ENCODE measurements at places on chromosomes 1 and 21.

- no peak for DNase-seq
Measured at GRCh38 chr21:34969423-34970166, 79.5 kb downstream of the RUNX1 start.

DNA sequence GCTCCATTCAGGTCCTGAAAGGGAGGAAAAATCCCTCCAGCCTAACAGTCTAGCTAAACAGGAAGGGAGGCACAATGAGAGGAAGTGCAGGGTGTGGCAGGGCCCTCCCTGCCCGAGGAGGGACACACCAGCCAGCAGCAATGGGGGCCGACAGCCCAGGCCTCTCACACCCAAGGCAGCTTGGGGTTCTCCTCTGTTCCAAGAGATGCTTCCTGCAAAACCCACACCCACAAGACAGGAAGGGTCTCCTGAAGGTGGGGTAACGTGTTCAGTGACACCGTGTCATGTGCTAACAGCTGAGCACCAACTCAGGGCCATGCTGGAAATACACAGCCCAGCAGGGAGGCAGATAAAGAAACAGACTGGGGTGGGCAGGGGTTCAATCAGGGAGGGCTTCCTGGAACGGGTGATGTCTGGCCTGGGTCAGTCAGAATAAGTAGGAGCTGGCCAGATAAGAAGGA, 10.2 kb downstream of the ECE1 start:
- DNase-seq, result no peak

DNA sequence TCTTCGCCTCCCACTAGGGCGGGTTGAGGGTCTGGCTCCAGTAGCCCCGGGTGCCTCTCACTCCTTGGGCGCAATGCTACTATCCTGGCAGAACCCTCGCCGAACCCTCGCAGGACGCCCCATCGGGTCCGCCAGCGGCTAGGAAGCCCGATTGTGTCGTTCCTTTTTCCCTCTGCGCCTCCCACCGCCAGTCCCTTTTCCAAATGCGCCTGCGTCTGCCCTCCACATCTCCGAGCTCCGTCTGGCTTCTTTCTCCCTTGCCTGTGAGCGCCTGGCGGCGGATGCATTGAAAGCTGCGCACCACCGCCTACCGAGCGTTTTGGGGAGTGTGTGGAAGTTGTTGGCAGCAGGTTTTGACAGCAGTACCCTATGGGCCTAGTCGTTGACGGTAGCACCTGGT, 1.0 kb upstream of the DIRAS3 start:
- DNase-seq, result no peak

GRCh38 chr1:6982860-6983259, 197.6 kb downstream of the CAMTA1 start:
- no peak for DNase-seq

GRCh38 chr1:150613061-150613920, 16.1 kb downstream of the ENSA start:
- peak; percentile 29 for DNase-seq

DNA sequence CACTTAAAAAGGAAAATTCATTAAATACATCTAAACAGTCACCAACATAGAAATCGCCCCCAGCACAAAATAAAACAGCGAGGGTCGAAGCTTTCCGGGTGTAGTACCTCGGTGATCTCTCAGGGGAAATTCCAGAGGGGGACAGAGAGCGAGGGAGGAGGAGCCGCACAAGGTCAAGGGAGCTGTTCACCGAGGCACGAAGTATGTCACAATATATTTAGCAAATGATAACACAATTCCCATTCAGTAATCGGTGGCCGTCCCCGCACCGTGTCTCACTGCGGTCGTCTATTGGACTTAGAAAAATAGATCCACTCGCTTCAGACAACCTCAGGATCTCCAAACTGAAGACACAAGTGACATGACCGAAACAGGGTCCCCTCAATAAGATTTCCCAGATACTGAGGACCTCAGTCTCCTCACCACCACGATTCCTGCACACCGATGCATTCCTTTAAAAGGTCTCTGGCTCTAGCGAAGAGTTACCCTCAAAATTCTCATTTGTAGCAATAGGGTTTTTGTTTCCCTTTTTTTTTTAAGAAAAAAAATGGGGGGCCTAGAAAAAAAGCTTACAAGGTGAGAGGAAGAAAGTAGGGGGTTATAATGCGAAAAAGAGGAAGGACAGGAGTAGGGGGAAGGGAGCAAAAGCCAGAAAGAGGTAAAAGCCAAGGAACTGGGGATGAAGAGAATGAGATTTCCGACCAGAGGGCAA, 1.1 kb downstream of the LPGAT1 start:
- DNase-seq, result no peak

DNA sequence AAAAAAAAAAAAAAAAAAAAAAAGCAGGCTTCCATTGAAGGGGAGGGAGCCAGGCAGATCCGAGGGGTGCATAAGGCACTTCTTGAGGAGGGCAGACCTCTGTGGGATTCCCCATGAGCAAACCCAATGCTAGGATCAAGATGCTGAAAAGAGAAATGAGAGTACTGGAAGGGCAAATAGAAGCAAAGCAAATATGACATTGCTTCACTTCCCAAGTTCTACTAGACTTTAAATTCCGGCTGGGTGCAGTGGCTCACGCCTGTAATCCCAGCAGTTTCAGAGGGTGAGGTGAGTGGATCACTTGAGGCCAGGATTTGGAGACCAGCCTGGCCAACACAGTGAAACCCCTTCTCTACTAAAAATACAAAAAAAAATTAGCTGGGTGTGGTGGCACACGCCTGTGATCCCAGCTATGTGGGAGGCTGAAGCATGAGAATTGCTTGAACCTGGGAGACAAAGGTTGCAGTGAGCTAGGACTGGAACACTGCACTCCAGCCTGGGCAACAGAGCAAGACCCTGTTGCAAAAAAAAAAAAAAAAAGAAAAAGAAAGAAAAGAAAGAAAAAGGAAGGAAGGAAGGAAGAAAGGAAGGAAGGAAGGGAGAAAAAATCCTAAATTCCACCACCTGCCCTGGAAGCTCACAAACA, 23.1 kb upstream of the PALMD start:
- no peak for DNase-seq

- DNase-seq, result no peak
Measured at GRCh38 chr1:929712-930632, 6.2 kb downstream of the SAMD11 start.

DNA sequence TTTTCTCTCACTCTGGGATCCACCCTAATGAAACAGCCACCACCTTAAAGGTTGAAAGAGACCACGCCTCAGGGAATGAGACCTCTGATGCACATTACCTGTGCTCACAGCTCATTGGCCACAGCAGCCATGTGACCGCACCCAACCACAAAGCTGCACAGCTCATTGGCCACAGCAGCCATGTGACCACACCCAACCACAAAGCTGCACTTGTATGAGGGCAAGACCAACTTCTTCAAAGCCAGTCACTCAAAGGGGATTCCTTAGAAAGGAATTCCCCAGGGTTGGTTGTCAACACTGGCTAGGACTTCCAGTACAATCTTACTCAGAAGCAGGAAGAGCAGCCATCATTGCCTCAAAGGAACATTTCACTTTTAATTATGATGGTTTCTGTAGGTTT, 43.6 kb upstream of the PDE9A start:
- DNase-seq, result peak; percentile 23

DNA sequence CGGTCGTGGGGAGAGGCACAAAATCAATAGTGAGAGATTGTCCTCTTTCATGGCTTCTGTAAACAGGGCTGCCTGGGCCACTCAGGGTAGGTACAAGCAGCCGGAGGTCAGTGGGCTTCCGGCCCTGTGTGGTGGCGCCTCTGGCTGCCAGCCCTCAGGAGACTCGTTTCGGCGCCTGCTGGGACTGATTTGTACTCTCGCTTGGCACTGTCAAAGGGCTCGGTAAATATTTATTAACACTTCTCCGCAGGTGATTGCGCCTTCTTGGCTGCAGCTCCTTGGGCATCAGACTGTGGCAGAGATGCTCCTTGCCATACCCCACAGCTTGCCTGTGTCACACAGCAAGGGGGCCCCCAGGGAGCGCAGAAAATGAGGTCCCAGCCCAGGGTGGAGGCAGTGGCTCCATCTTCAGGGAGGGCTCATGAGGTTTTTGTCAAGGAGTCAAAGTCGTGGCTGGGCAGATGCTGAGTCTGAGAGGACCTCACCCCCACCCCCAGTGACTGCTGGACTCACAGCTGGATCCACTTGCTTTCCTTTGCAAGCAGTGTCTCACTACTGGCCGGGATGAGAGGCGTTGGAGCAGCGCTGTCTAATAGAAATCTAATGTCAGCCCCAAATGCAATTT, 262.5 kb downstream of the GRIK3 start:
- no peak for DNase-seq

DNA sequence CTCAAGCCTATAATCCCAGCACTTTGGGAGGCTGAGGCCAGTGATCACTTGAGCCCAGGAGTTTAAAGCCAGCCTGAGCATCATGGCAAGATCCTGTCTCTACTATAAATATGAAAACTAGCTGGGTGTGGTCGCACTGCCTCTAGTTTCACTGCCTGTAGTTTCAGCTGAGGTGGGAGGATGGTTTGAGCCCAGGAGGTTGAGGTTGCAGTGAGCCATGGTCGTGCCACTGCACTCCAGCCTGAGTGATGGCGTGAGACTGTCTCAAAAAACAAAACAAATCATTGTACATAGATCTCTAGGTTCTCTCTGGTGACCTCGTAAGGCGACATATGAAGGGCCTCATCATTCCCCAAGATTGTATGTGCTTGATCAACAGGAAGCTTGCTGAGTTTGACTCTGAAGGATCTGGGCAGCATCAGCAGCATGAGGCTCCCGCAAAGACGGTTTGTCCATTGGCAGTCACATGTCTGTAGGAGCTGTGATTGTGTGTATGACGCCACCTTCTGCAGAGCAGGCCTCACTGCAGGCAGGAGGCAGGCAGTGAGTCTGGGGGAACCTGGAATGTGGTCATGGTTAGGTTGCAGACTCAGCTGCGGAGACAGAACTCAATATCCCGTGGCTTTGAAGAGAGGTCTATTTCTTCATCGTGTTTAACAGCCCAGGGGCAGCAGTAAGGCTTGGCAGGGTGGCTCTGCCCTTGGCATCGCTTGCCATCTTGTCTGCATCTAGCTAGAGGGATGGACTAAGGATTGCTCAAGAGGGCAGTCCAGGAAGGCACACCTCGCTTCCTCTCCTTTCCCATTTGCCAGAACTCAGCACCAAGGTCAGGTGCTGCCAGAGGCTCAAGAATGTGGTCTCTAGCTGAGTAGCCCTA, 14.0 kb downstream of the ATP5PO start:
- no peak for DNase-seq

DNA sequence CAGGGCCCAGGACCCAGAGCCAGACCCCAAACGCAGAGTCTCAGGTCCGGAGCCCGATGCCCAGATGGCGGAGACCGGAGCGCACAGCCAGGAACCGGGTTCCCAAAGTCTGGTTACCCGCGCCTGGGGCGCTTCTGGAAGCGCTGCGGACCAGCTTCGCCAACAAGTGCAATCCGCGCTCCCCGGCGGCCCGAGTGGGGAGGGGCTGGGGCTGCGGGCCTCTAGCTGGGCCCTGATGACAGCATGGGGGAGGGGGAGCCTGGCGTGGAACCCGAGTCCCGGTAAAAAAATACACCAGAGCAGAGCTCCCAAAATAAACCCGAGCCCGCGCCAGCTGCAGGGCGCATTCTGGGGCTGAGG, 494 bp downstream of the NT5C1A start:
- DNase-seq, result no peak

GRCh38 chr1:31765041-31765467, 914 bp upstream of the ADGRB2 start:
- no peak for DNase-seq

DNA sequence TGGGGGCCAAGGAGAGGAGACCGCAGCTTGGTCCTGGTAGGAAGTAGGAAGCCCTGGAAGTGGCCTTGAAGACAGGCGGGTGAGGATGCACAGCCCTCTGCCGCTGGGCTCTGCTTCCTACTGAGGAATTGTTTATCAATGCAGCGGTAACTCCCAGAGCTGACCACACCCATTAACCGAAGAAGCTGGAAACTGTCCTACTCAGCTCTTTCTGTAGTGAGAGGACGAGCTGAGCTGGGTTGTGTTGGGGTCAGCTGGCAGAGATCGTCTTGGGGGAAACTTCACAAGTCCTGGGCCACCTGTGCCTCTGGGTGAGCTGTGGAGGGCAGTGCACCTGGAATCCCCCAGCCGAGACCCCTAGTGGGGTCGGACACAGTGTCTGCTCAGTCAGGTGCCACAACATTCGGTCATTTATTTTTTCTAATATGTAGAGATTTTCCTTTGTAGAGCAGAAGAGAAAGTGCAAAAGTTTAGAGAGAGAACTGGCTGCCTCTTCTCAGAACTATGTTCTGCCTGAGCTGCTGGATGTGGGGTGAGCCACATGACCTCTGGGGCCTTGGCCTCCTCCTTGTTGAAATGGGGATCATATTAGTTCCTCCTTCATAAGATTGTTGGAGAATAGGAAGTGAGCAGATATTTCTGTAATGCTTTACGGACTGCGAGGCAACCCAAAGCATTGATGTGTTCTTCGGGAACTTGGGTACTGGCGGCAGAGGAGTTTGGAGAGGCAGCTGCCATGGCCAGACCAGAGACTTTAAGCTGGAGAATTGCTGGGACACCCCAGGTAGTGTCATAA, 3.6 kb downstream of the NECAP2 start:
- no peak for DNase-seq

DNA sequence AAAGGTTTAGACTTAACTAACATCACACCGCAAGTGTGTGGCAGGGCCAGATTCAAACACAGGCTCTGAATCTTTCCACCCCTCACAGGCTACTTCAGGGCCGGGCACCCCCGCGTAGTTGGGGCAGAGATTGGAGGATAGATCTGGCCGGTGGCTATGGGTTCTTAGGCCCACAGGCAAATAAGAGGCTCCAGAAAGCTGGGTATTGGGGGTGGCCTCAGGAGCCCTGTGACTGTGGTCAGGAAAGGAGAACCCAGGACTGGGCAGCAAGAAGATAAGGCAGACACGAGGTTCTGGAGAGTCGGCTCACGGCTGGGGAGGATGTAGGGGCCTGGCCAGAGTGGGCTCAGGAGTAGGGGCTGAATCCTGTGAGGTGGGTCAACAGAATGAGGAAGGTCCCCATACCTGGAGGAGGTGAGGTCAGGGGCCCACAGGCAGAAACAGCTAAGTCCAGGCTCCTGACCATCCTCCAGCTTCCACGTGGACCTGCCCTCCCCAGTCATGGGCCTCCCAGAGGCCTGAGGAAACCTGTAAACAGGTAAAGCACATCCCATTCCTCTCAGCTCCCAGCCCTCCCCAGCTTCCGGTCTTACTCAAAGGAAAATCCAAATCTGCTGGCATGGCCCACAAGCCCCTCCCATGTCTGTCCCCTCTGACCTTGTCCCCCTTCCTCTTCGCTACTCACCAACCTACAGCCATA, 306.2 kb downstream of the MATN1 start:
- no peak for DNase-seq

DNA sequence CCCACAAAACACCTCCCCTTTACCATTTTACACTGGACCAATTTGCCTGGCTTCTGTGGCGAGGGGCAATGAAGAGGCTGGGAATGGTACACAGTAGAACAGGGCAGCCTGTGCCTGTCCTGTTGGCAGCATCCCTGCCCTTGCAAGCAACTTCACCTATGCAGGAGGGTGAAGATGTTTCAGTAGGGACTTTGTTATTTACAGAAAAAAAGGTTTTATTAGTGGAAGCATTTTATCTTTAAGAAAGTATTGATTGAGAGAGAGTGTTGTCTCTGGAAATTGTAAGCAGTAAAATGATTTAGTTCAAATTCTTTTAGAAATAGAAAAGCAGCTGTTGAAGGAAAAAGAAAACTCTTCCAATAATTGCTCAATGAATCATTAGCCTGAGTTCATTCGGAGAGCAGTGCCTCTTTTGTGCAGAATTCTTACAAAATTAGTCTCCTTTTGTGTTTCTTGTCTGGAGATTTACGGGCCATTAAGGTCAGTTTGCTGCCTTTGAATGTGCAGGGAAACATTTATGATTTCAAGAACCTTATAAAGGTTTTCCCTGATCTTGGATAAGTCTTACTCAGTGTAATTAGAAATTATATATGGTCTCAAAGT, 49.1 kb downstream of the HHAT start:
- DNase-seq, result no peak
